ENCODE measurements at places on chromosomes 6 and 20.

- no peak for DNase-seq
Observed at GRCh38 chr6:134132494-134133141, 80.2 kb upstream of the SLC2A12 start.

DNA sequence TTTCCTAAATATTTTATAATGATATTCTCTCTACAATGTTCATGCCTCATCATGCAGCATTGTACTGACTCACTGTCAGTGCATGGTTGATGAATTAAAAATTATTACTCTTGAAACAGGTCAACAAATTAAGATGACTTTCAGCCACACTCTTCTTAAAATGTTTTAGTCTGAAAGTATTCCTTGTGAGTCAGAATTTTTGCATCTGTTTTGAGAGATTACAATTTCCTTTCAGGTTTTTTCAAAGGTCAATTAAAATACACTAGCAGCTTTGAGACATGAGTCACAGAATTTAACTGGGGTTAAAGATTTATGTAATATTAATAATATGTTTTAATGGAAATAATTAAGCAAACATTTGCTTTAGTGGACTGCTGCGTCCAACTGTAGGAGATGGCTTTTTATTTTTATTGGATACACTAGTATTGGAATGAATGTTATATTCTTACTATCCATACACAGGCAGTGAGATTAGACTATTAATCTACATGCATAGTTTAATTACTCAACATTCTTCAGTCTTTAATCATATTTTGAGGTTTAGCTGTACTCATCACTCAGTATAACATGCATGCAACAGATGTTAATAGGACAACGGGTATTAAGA lies 9.7 kb downstream of the COL12A1 start:
- DNase-seq: no peak

DNA sequence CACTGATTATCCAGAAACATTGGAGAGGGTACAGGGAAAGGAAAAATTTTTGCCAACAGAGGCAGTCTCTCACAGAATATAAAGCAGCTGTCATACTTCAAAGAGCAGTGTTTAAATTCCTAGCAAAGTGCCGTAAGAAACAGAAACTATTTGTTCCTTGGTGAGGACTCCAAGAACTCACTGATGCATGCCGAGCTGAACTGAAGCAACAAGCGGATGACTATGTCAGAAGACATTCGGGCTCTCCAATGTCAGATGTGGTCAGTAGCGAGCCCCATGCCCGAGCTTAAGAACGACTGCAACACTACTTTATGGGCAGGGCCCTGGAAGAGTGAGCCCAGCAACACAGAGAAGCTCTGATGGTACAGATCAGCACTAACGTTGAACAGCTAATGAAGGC lies 54.7 kb downstream of the OR2B6 start:
- DNase-seq: no peak

DNA sequence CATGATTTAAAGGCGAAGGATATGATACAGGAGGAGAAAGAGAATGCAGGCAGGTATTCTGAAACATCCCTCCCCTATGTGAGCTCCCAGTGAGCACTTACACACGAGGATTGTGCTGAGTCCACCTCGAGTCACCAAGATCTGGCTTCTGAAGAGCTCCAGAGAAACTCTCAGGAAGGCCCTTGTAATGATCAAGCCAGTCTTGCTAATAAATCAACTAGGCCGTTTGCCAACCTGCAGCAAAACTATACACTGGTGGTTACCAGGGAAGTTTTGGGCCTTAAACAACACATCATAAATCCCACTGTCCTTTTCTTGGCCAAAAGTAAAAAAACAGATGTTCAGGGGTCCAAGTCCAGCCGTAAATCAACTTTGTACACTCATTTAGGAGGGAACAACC lies 79.2 kb downstream of the STXBP5 start:
- DNase-seq: no peak

DNA sequence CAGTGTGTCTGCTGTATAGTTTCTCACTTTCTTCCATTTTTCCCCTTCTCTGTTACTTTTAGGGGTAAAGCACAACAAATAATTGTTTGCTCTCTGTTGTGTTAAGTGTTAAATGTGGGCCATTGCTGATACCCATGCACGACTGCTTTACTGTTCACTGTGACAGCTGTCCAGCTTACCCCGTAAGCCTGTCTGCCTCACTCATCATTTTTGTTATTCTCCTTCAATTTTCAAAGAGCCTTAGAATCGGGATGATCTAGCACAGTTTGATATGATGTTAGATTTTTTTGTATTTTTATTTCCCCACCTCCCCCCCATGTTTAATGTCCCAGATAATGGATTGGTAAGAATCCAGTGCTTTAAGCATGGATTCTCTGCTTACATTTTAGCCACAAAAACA lies 41.2 kb upstream of the MLIP start:
- no peak for DNase-seq

DNA sequence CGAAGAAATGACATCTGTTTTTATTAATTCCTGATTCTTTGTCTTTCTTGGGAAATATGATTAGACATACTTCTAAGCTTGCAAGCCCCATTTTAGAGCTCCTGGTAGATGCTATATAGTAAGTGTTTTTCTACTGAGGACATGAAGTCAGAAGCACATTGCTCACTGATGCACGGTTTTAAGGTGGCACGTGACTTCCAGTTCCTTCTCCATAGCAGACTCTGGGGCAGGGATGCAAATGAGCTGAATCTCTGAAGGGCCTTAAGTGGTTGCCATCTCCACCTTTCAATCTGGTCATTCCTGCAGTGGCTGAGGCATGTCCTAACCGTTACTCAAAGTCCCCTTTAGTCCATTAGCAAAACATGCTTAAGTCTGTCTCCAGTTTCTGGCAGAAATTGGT lies 421.2 kb upstream of the HTR1E start:
- DNase-seq: no peak

- DNase-seq: no peak
Observed at GRCh38 chr20:58447511-58448391, 58.7 kb downstream of the VAPB start.

DNA sequence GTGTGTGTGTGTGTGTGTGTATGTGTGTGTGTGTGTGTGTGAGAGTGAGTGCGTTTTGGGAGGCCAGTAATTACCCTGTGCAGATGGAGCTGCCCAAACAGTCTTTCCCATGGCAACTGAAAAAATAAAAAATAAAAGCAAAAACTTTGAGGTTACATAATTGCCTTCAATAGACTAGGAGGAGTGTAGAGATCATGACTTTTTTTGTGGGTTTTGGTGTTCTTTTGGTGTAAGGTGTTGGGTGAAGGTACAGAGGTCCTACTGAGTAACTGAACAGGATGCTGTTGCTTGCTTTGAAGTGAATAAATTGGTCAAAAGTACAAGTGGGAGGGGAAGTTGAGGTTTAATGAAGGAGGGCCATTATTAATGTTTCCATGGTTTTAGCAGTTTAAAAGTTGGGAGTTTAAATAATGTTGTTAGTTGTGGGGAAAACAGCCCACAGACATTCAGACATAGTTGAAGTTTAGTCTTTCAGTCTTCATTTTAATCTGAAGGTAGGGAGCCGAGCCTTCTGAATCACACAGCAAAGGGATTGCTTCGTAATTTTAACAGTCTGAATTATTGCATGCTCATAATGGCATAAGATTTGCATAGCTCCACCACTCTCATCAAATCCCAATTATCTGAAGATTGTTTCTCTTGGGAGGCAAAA lies 251.4 kb downstream of the PRL start:
- no peak for DNase-seq

DNA sequence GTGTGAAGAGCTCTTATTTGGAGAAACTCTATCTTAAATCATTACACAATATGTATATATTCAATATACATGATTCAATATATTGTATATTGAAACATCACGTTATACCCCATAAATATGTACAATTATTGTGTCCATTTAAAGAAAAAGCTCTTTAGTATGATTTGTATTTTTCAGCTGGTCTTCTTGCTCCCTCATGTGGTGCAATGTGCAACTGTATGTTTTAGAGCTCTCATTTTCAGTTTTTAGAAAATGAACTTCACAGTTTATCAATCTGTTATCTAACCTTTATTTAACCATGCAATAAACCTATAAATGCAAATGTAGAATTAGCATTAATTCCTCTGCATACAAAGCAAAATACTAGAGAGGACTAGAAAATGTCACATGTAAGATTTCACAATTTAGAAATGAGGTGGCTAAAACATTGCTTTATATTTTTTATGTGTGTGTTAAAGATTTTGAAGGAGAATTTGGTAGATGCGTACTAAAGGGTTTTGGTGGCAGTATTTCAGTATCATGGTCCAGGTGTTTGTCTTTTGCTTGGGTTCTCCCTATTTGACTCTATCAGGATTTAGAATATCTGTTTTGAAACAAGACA lies 167.1 kb downstream of the PHF3 start:
- DNase-seq: no peak

DNA sequence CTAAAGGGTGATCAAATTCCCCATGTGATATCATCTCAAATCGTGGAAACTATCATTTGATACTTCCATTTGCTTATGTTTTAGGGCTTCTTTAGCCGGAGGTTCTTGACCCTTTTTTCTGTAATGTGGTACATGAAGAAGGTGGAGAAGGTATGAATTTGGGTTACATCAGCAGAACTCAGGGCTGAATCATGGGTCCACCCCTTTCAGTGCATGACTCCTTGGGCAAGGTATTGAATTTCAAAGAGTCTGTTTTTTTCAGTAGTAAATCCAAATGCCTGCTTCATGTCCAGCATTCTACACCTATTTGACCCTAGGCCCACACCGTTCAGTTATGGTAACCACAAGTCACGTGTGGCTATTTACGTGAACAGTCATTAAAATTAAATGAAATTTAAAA lies 30.6 kb upstream of the QKI start:
- no peak for DNase-seq

DNA sequence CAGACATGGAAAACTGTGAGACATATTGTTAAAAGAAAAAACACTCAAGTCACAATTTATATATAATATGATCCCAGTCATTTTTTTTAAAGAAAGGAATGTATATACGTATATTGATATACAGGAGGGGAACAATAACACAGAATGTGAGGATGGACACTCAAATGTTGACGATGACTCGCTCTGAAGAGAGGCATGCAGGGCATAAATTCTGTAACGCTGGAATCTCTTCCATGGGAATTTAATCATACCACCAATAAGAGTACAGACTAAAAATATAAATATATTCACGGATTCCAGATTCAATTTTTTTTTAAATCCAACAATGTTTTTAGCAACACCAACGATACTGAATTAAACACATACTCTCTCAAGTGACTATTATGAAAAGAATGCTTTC lies 106.9 kb upstream of the CCDC28A start:
- no peak for DNase-seq

GRCh38 chr6:33578164-33578563 lies 1.9 kb downstream of the BAK1 start:
- DNase-seq: no peak

DNA sequence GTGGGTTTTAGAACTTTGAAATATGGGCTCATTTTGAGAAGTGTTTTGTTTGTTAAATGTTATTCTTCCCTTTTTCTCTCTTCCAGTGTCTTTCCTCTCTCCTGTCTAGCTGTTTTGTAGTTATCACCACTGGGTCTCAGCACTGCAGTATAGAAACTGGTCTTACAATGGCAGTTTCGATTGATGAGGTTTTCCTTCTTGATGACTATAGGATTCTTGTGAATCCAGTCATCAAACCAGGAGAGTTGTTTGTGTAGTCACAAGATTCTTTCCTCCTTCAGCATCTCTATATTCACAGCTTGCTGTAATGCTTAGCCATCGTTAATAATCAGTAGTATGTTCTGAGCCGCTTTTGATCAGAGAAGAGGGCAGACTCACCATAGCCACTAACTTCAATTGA lies 172.3 kb downstream of the OGFRL1 start:
- DNase-seq: no peak

GRCh38 chr6:89925826-89926225 lies 31.6 kb downstream of the GJA10 start:
- no peak for DNase-seq

GRCh38 chr6:168988801-168989200 lies 264.8 kb downstream of the THBS2 start:
- DNase-seq: no peak

- DNase-seq: no peak
Observed at GRCh38 chr6:164040994-164041393, 626.5 kb downstream of the QKI start.

DNA sequence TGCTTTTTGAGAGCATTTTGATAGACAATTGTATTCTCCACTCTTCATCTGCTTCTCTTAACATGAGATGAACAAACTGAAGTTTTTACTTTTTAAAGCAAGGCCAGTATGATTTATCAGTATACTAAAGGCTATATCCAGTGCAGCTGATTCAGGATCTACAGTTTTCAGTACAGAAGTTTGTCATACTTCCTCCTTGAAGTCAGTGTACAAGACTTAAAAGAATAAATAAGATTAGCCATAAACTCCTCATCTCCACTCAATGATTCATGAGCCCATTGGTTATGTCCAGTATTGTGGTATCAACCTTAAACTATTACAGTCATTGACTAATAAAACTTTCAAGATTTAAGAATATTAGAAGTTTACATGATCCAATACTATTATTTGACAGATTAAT lies 374.8 kb upstream of the EPHA7 start:
- DNase-seq: no peak

DNA sequence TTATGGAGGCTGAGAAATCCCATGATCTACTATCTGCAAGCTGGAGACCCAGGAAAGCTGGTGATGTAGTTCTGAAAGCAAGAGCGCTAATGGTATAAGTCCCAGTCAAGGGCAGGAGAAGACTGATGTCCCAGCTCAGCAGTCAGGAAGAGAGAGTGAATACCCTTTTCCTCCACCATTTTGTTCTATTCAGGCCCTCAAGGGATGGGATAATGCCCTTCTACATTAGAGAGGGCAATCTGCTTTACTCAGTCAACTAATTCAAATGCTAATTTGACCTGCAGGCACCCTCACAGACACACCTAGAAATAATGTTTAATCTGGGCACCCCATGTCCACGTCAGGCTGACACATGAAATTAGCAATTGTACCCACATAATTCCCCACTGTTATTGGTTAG lies 10.8 kb upstream of the FYN start:
- no peak for DNase-seq

- DNase-seq: no peak
Observed at GRCh38 chr6:118787724-118788423, 106.1 kb upstream of the ASF1A start.

GRCh38 chr6:130958468-130958867 lies 104.6 kb downstream of the EPB41L2 start:
- no peak for DNase-seq

GRCh38 chr20:57711311-57711712 lies 1.5 kb upstream of the PMEPA1 start:
- DNase-seq: no peak

DNA sequence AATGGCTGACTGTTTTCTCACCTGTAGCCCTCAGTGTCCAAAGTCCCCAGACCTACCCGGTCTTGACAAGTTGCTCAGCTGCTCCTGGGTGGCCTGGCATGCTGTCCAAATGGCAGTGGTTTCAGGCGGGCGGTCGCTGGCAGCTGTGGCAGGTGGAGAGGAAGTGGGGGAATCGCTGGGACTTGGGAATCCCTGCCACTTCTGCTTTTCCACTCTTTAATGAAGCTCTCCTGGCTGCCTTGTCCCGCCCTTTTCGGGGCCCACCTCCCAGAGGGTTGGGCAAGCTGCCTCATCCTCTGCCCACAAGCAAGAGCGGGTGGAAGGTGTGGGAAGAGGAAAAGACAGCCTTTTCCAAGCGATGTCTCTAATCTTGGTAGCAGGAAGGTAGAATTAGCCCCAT lies at the start of gene OCSTAMP:
Gene OCSTAMP, minus strand, starts transcription at position 194 of the 400 bp plus-strand sequence. Its CDS starts 94 bp downstream, at position 100.
- no peak for DNase-seq
